ENCODE measurements at places on chromosomes 7 and 10.

DNA sequence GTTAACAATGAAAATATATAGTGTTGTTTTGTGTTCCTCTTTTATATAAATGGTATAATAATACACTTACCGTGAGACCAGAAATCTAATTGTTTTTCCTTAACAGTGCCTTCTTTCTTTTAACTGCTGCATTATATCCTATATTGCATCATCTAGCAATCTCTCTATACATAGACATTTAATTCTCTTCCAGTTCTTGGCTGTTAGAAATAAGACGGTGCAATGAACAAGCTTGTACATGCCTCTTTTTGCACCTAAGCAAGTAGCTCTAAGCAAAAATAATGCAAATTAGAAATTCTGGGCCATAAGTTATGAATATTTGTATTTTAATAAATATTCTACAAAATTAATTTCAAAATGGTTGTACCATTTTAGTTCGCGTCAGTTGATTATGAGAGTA is 55.9 kb upstream of the AHR start:
- no peak for DNase-seq

GRCh38 chr7:101058355-101058754 is 26.9 kb upstream of the TRIM56 start:
- DNase-seq = no peak

DNA sequence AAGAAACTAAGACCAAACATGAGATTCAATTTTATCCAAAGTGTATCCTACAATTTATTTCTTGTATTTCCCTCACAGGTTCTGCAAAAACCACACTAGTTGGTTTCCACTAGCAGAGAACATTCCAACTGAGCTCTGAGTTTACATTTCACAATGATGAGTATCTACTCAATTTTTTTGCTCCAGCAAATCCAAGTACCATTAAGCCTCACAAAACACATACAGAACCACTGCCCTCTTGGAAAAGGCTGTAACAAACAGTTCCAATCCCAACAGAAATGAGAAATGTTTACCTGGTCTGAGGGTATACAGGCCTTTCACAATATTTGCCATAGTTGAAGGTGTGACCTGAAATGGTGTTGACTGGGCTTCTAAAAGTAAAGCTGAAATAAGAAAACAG is 59.9 kb downstream of the CACUL1 start:
- DNase-seq = no peak

DNA sequence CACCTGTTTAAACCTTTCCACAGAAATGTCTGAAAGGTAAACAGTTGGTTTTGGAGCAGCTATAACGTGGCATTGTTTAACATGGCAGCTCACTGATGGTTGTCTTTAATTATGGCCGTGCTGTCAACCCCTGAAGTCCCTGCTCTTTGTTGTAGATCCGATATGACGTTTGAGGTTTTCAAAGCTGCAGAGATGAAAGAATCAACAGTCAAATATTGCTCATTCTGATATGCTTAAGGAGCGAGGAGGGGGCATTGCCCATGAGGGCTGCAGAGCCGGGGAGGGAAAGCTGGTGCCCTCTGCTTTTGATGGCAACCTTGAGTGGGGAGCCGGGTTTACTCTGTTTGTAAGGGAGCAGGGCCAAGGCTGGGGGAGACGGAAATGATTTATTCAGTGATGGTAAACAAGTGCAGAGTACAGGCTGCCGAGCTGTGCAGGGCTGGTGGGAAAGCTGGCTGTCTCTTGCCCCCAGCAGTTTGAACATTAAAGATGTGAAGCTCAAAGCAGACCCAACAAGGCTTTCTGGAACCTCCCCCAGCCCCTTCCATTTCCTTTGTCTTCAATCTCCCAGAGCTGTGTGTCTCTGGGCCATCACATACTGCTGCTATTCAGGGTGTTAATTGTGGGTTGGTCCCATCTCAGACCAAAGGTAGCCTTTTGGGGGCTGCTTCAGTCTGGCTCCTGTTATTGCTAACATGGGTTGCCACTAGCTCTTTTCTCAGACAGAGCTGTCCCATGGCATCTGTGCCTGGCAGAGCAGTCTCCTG is 345.5 kb downstream of the LRMDA start:
- DNase-seq = no peak

DNA sequence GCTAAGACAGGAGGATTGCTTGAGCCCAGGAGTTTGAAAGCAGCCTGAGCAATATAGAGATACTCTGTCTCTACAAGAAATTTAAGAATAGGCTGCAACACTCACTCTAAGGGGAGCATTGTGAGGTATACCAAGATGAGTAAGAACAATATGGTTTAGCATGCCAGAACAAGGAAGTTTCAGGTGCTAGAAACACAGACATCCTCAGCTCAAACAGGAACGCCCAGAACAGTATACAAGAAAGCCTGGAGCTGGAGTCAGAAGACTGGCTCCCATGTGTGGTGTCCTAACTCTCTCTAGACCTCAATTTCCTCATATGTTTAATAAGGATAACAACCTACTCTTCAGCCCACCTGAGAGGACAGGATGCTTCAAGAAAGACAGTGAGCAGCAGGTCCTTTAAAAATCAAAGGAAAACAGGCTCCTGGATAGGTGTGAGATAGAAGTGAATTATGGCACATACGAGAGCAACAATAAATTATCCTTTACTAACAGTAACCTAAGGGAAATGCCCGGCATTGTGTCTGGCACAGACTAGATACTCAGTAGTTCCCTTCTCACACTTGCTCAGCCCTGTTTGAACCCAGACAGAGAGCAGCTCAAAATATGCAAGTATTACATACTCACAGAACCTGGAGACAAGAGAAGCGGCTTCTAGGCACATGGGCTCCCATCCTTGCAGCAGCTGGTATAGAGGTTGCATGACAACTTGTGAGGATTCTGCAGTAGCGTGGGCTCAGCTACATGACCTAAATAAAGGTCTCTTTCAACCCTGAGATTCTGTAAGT is 45.4 kb downstream of the KAT6B start:
- DNase-seq = peak; percentile 49

DNA sequence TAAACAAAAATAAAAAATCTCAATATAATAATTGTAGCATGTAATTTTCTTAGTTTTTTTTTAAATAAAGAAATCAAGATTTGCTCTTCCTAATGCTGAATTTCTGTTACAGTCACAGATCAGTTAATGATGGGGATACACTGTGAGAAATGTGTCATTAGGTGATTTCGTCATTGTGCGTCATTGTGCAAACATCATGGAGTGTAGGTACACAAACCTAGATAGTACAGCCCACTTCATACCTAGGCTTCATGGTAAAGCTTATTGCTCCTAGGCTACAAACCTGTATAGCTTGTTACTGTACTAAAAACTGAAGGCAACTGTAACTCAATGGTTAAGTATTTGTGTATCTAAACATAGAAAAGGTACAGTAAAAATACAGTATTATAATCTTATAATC is 74.4 kb upstream of the LSM8 start:
- no peak for DNase-seq

DNA sequence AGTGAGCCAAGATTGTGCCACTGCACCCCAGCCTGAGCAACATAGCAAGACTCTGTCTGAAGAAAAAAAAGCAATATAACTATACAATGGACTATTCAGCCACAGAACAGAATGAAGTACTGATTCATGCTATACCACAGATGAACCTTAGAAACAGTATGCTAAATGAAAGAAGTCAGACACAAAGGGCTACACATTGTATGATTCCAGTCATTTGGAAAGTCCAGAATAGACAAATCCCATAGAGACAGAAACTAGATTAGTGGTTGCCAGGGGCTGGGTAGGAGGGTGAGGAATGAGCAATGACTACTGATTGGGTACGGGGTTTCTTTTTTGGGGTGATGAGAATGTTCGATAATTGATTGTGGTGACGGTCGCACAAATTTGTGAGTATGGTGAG is 9.6 kb upstream of the CFAP70 start:
- peak; percentile 70 for DNase-seq

GRCh38 chr7:75737856-75738603 is 711 bp downstream of the HIP1 start:
- DNase-seq = no peak

DNA sequence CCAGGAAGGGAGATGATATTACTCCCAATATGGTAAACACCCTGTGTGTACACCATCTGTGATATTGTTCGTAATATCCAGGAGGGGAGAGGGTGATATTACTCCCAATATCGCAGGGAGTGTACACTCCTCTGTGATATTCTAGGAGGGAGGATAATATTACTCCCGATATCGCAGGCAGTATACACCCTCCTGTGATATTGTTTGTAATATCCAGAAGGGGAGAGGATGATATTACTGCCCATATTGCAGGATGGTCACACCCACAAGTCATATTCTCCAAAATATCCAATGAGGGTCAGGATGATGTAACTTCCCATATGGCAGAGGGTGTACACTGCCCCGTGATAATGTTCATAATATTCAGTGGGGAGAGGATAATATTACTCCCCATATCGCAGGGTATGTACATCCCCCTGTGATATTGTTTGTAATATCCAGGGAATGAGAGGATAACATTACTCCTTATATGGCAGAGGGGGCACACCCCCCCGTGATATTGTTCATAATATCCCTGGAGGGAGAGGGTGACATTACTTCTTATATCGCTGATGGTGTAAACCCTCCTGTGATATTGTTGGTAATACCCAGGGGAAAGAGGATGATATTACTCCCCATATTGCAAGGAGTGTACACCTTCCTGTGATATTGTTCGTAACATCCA is 17.1 kb downstream of the AZGP1 start:
- DNase-seq = no peak

GRCh38 chr10:85012305-85012704 is 683.9 kb downstream of the CCSER2 start:
- no peak for DNase-seq

GRCh38 chr10:3980660-3981059 is 195.7 kb upstream of the KLF6 start:
- no peak for DNase-seq

DNA sequence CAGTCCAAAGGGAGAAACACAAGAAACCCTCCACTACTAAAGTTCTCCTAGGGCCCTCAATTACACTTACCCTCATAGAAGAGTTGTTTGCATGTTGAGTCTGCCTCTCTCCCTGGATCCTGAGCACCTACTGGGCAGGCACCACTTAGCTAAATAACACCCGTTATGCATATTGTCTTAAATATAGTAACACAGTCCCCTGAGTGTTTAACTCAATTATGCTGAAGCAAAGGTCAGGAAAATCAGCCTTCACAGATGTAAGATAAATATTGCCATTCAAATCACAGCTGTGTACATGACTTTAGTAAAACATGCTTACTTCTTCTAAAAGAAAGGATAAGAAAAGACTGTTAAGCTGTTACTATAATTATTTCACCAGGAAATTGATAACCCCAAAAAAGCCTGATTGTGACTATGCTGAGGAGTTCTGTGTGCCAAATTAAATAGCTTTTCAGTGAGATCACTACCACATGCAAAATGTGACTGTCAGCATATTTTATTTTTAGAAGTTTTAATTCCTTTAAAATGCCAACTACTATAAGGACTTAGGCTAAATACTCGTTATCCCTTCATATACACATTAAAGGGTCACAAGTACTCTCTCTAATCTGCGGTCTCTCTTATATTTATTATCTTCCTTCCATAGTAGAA is 733.9 kb upstream of the PHF14 start:
- DNase-seq = no peak

GRCh38 chr7:41093141-41093540 is 609.7 kb downstream of the INHBA start:
- no peak for DNase-seq

DNA sequence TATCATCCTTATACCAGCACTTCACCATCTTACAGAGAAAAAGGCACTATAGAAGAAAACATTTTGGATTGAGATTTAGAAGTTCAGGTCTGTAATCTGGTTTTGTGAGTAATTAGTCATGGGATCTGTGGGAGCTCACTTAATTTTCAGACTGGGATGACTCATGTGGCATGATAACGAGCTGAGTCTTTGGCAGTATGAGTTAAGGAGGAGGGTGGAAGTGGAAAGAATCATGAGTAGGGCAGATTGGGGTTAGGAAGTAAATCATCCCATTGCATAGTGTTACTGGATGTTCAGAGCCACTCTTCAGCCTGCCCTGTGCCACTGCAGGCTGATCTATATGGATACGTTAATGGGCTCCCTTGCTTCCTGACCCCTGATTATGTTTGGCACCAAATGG is 64.9 kb downstream of the ZNF92 start:
- DNase-seq = peak; percentile 3

DNA sequence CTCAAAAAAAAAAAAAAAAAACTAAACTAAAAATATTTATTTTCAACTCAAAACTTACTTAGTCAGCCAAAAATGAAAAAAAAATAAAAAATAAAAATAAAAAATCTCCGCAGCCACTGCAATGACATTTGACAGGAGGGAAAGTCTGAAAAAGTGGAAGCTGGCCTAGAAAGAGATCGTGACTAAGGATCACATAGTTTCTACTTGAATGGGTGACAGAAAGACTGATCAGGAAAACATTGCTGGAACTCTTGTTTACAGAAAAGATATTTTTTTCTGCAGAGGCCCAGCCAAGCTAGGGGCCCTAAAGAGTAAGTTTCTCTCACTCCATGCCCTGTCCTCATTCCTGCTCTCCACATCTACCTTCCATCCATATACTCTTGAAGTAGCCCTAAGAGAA is 92.8 kb upstream of the KCND2 start:
- DNase-seq = no peak

GRCh38 chr10:72337039-72337629 is 17.6 kb downstream of the DNAJB12 start:
- no peak for DNase-seq

DNA sequence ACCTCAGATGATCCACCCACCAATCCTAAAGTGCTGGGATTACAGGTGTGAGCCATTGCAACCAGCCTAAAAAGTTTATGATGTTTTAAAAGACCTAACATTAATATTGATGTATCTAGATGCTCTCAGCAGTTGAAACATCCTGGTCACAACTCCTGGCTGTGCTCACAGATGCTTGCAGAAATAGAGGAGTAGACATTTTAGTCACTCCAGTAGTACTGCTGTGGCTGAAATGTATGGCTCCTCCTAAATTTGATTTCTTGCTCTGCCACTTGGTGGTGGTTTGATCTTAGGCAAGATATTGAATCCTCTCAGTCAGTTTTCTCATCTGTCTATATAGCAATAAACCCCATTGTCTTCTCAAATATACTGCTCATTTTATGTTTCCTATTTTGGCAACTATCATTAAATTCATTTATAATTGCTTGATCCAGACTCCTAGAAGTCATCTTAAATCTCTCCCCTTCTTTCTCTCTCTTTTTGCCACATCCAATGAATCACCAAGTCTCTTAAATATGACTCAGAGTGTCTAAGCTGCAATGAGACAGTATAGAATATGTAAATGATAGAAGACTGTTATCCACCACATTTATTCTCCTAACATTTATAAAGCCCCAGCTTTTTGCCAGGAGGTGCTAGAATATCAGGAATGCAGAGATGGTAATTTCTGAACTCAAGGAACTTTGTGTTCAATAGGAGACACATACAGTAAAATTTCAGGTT is 78.1 kb upstream of the NRBF2 start:
- no peak for DNase-seq

GRCh38 chr10:3542185-3542611 is 242.8 kb downstream of the KLF6 start:
- DNase-seq = no peak

DNA sequence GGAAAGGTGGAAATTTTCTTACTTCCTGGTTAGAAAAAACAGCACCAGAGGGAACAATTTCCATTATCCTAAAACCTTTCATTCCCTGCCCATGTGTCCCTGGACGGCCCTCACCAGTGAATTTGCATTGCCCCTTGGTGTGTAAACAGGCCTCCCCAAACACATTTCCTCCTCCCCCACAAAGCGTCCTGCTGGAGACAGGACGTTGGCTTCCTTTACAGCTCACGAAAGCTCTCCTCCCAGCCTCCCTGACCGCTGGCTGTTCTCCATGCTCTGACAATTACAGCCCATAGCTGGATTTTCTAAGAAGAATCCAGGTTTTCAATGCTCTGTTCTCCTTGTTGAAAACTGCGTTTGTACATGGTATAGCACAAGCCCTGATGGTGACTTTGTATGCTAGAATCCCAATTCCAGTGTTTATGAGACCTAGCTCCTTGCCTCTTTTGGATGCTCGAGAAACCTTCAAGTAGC is 724.2 kb upstream of the CELF2 start:
- DNase-seq = no peak
